IMR-90 (cell line): ENCODE measurements at places on chromosomes 16 and 17.

DNA sequence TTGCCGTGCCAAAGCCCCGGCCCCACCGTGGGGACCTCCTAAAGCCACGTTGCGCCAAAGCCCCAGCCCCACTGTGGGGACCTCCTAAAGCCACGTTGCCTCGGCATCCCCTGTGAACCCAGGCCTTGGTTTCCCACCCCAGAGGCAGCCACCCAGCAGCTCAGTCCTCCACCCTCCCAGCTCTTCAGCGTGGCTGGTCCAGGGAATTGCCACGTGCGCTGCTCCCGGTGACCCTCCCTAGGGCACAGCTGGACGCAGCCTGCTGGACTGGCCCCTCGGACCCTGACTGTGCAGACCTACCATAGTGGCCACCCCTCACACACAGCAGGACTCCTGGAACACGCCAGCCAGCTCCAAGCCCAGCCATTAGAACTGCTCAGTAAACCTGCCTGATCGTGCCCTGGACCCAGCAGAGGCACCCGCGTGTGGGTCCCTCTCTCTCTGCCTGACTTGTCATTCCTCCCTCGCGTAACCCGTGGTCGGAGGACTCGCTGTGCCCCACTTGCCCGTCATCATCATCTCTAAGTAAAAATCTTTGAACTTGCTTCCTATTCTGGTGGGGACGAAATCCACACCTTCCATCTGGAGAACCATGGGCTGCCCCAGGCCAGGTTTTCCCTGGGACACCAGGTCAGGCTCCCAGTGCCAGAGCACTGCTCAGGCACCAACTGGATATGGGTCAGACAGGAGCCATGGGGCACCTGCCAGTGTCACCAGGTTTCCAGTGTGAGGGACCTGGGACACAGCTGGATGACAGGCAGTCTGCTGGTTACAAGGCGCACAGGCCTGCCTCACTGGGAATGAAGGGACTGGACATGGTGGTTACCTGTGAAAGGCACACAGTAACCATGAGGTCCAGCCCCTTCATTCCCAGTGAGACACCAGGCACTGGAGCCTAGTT, 5.6 kb downstream of the CIAO3 start:
- no peak for DNase-seq

- no peak for DNase-seq
These were observed 14.0 kb upstream of the IL27 start for GRCh38 chr16:28520672-28521071.

DNA sequence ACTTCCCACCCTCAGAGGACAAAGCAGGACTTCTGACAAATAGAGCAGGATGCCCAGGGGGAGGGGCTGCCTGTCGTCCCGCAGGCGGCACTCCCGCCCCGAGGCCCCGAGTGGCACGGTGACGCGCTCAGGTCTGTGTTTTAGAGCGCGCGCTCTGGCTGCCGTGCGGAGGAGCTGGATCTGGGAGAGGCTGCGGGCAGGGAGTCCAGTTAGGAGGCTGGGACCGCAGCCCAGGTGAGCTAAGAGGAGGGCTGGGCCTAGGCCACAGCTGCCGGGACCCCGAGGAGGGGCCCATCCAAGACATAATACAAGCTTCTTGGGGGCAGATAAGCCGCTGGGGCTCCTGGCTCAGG, 6.4 kb downstream of the DOC2A start:
- no peak for DNase-seq

GRCh38 chr17:68134046-68134637, 98.6 kb downstream of the KPNA2 start:
- DNase-seq, result no peak

- no peak for DNase-seq
These were observed 8.6 kb downstream of the LRRC59 start for GRCh38 chr17:50388728-50389127.

GRCh38 chr17:10737168-10737622, 7.4 kb upstream of the TMEM220 start:
- DNase-seq, result peak; percentile 55

GRCh38 chr16:11685844-11686618, 17.8 kb downstream of the SNN start:
- peak; percentile 69 for DNase-seq

DNA sequence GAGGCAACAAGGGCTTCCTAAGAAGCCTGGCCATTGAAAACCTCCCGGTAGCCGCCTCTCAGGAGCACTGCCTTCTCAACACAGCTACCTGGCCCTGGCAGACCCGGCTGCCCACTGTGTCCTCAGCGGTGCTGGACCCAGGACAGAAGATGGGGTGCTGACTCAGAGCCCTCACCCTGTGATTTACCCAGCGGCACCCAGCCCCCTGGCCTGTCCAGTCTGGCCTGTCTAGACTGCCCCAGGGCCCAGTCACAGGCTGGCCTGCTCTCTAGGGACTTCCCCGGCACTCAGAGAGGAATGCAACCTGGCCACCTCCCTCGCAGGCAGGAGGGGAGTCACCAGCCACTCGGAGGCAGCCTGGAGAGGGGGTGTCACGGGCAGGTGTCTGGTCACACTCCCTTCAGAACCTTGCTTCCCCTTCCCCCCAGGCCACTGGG, 20.1 kb downstream of the PIEZO1 start:
- DNase-seq, result peak; percentile 35

- no peak for DNase-seq
These were observed 184.4 kb upstream of the CDH11 start for GRCh38 chr16:65306300-65306699.

DNA sequence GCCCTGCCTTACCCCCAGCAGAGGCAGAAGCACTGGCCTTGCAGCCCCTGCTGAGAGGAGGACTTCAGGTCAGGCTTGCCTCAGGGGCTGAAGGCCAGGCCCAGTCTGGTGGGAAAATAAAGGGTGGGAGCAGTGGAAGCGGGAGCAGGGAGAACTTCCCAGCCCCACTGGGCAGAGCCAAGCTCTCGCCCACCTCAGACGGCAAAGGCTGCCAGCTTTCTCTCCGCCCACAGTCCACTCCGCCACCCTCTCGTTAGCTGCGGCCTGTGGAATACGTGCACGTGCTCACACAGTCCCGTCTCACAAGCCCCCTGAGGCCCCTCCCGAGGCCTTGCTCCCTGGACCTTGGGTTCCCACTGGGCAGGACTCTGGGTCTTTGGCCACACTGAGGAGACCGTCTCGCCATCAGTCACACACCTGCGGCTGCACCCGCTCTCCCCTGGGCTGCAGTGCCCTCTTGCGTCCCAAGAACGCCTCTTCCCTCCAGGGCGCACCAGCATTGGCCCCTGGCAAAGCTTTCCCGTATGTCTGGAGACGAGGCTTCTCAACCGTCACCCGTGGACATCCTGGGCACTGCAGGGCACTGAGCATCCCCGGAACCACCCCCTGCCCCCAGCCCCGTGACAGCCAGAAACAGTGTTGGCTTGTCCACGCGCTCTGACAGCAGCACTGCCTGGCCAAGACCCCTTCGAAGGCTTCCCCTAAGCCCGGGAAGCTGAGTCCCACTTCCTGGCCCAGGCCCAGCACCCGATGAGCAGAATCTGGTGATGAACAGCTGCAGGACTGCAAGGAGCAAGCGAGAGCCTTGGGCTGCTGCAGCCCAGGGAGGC, 8.3 kb downstream of the MRPL28 start:
- DNase-seq, result peak; percentile 61
